ENCODE measurements at places on chromosomes 1 and 21. TPM values are rescaled to one million over a fixed set of nuclear protein-coding genes. Genes with fewer than 3 reads are reported as not detected.

DNA sequence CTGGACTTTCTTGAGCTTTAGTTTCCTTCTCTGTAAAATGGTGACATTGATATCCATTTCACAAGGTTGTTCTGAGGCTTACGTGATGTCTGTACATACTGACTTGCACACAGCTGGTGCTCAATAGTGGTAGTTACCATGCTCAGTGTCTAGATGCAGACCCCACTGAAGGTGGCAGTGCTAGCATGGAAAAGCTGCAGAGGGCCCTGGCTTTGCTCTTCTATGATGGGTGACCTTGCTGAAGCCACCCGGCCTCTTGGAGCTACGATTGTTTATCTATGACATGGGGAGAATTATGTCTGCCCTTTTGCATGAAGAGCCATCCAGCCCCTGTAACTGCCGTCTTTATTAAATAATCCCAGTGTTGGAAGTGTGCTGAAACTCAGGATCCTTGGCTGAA, 131.8 kb downstream of the PLXNA2 start:
- no peaks in the 10 kb centered on the region for H3K27me3 ChIP-seq
- DNase-seq: no peak
- no peak overlapping the region for H3K27ac ChIP-seq
- peaks cover 25% of the 10 kb centered on the region for H3K4me1 ChIP-seq
- H3K36me3 ChIP-seq: peaks cover 4% of the 10 kb centered on the region
- H3K4me3 ChIP-seq: no peak overlapping the region

DNA sequence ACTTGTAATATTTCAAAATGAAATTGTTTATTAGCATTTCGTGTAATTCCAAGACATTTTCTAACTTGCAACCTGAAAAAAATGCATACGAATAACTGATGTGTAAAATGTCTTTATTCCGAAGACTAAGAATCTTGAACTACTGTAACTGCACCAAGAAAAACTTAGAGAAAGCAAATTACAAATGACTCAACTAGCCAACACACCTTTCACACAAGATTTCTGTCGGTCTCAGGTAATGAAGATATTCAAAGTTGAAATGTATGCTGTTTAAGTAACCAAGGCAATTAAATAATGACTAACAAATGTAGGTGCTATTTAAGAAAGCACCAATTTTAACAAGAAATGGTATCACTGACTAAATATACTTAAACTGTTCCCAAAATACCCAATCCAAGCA, 2.1 kb downstream of the CLSTN1 start:
- no peak overlapping the region for H3K4me3 ChIP-seq
- H3K4me1 ChIP-seq: peaks cover 49% of the 10 kb centered on the region
- H3K27ac ChIP-seq: no peak overlapping the region

HSD3B2 gene
- total RNA-seq: 1.8 TPM

DNA sequence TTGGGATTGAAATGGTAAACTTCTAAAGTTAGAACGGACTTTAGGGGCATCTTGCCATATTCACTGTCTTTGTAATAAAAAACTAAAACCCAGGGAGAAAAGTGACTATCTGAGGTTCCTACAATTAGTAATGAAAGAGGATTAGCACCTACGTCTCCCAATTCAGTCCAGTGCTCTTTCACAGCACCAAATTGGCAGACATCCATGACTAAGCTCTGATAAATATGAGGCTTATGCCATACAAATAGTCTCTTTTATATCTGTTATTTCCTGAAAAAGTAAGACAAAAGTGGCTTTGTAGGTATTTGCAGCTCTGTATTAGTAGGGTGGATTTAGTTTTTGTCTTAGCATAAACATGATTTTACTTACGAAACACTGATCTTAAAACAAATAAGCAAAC, 315.0 kb upstream of the NRIP1 start:
- H3K4me3 ChIP-seq: no peak overlapping the region
- H3K4me1 ChIP-seq: no peaks in the 10 kb centered on the region
- no peaks in the 10 kb centered on the region for H3K36me3 ChIP-seq
- no peak overlapping the region for H3K27ac ChIP-seq

DNA sequence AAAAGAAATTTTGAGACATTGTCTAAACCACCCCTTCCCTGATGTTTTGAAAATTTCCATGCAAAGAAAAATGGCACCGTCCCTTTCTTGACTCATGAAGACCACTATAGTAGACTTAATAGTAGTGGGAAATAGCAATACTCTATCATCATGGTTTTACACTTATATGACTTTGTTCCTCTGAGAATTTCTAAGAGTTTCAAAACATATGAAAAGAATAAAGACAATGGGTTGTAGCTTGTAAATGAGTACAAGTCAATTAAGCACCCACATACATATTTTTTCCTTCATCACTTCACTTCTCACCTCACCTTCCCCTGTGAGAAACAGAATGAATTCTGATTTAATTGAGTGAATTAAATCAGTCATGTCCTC, 151.7 kb downstream of the LYPLAL1 start:
- no peaks in the 10 kb centered on the region for H3K4me1 ChIP-seq
- no peak for DNase-seq
- H3K27ac ChIP-seq: no peak overlapping the region
- H3K4me3 ChIP-seq: no peak overlapping the region

GRCh38 chr1:59543211-59543668, 246.3 kb downstream of the FGGY start:
- peaks cover 10% of the 10 kb centered on the region for H3K4me1 ChIP-seq
- H3K4me3 ChIP-seq: no peak overlapping the region
- no peaks in the 10 kb centered on the region for H3K36me3 ChIP-seq
- DNase-seq: peak; percentile 69
- peak overlapping the region; percentile 47 for H3K27ac ChIP-seq
- H3K27me3 ChIP-seq: no peaks in the 10 kb centered on the region

TENT5C gene
- 27.1 TPM for total RNA-seq

GRCh38 chr1:199780948-199781670, 246.4 kb upstream of the NR5A2 start:
- no peaks in the 10 kb centered on the region for H3K36me3 ChIP-seq
- no peak overlapping the region for H3K27ac ChIP-seq
- no peaks in the 10 kb centered on the region for H3K27me3 ChIP-seq

All from stomach (tissue), 19 donors.